ENCODE measurements at places on chromosomes 7 and 10.

GRCh38 chr10:96446966-96447596 is 66.6 kb downstream of the TLL2 start:
- no peak for ATAC-seq

DNA sequence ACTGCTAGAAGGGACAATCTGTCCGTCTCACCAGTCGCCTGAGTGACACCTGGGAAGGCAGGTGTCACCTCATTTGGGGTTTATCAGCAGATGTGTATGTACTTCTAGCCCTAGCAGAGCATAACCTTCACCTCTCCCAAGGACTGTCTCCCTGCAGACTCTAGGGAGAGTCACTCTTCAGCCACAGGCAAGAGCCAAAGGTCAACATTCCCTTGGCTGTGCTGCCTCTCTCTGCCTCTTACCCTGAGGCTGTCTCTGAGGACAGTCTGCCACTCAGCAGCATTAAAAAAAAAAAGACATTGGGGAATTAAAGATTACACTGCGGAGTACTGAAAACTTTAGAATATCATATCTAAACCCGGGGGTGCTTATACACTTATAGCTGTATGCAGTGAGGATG is 377.7 kb upstream of the FZD8 start:
- no peak for ATAC-seq

GRCh38 chr7:40239755-40240303 is 105.0 kb downstream of the SUGCT start:
- ATAC-seq, result no peak

GRCh38 chr7:26360650-26361049 is 69.0 kb downstream of the SNX10 start:
- ATAC-seq, result no peak

GRCh38 chr10:3527869-3528268 is 257.1 kb downstream of the KLF6 start:
- ATAC-seq, result no peak

DNA sequence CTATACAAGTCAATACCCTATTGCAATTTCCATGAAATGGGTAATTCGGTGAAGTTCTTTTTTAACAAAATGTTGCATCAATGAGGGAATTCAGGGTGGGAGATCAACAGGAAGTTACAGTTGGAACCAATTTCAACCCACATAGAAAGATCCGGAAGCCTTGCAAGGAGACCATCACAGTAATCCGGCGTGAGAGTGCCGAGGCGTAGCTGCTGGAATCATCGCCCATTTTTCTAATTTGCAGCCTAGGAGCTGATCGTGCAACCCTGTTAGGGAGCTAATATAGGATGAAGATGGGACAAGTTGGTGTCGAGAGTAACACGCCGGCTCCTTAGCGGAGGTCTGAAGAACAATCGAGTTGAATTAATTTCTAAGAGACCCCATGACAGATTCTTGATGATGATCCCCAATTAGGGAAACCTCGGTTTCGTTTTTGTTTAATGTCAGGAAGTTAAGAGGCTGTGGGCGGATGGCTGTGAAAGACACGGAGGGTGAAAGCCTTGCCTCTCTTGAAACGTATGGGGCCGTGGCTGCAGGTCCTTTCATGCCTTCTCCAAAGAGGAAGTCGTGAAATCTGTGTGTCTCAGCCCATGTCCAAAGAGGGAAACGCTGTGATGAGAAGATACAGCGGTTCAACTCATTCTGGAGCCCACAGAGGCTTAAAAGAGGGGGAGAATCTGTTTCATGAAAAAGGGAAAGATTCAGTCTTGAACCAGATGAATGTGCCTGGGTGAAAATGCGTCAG is 51.2 kb upstream of the CARD11 start:
- ATAC-seq, result peak; percentile 72

GRCh38 chr10:22475651-22476600 is 130.6 kb downstream of the SPAG6 start:
- no peak for ATAC-seq

GRCh38 chr10:102831322-102832071 is 5.7 kb downstream of the CYP17A1 start:
- no peak for ATAC-seq

GRCh38 chr7:69243016-69243415 is 355.3 kb upstream of the AUTS2 start:
- no peak for ATAC-seq

DNA sequence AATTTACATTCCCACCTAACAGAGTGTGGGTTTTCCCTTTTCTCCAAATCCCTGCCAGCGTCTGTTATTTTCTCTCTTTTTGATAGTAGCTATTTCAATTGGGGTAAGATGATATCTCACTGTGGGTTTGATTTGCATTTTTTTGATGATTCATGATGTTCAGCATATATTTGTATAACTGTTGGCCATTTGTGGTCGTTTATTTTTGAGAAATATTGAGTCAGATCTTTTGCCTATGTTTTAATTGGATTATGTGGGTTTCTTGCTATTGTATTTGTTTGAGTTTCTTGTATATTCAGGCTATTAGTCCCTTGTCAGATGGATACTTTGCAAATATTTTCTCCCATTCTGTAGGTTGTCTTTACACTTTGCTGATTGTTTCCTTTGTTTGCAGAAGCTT is 193.8 kb downstream of the ABCA13 start:
- no peak for ATAC-seq

GRCh38 chr10:123942114-123942861 is 50.7 kb upstream of the CPXM2 start:
- ATAC-seq, result no peak

Measured in stimulated activated memory B cell treated with anti-CD40 and anti-IgM and Interleukin-4, amounts not matched to agents 10 μg/mL and 1 μg/mL and 100 μg/mL, for 72 hours (primary cell).